ENCODE measurements at places on chromosomes 11 and 22. TPM values are rescaled to one million over a fixed set of nuclear protein-coding genes. Genes with fewer than 3 reads are reported as not detected.
A peak's percentile ranks its signal among the peaks of the same experiment; 100 is the strongest.

PKDREJ gene
- 0.14 TPM for total RNA-seq

GRCh38 chr22:19201869-19202798 is 23.6 kb upstream of the SLC25A1 start:
- no peak for DNase-seq

GRCh38 chr11:68447015-68447801 is 13.3 kb upstream of the PPP6R3 start:
- DNase-seq: peak; percentile 73

GRCh38 chr11:17887779-17888178 is 125.1 kb downstream of the SERGEF start:
- no peak for DNase-seq

GRCh38 chr11:133337951-133338418 is 194.3 kb downstream of the OPCML start:
- no peak for DNase-seq

GRCh38 chr11:65437436-65438227 is 15.0 kb downstream of the NEAT1 start:
- DNase-seq: no peak

GRCh38 chr11:23990346-23991164 is 506.3 kb upstream of the LUZP2 start:
- no peak for DNase-seq

GRCh38 chr11:4194889-4195288 is 100.3 kb downstream of the RRM1 start:
- no peak for DNase-seq

DNA sequence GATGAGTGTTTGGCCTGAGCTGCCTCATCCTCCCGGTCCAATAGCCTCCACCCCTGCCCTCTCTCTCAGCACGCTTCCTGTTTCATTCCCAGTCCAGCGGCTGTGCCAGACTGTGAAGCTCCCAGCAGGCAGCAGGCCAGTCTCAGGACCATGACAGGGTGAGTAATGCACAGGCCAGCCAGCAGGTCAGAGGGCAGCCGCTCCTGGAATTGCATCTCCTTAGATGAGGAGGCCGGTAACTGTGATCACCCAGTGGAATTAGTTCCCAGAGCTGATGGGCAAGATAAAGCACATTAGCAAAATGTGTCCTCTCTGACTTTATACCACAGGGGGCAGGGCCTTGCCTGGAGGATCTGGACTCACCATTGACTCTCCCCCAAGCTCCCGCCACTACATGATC is 251.2 kb downstream of the ETS1 start:
- DNase-seq: peak; percentile 69

DNA sequence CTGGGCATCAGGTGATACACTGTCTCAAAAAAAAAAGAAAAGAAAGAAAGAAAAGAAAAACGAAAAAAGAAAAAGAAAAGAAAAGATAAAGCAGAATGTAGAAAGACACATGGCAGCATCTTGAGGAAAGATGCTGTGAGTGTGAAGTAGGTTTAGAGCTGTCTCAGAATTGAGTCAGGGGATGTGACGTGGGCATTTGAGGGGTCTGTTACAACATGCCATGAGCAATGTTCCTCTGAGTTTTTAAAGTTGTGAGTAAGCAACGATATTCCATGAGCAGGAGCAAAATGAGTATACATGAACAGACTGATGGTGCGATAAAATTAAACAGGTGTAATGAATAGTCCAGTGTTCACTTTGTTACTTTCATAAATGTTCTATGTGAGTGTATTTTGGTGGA is 11.3 kb upstream of the QSER1 start:
- DNase-seq: no peak
